CMK (cell line): ENCODE measurements at places on chromosomes 7 and 10.

DNA sequence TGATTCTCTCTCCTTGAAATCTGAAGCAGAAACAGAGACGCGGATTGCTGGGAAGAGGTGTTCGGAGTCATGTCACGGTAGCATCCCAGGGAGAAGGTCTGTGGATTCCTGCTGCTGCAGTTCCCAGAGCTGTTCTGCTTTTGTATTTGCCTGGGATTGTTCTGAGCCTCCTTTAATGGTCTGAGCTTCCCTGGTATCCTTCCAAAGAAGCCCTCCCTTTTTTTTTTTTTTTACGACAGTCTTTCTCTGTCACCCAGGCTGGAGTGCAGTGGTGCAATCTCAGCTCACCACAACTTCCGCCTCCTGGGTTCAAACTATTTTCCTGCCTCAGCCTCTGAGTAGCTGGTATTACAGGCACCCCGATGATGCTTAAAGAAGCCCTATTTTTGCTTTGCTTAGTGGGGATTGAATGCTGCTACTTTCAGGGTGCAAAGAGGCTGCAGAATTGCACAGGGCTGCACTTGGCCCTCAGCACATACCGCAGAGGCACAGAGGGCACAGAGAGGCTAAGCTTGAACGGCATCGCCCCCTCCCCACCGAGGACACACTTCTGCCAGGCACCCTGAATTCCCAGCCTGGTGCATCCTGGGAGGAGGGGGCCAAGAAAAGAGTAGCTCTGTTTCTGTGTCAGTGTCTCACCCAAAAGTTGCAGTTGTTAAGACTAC, 208.6 kb upstream of the GALNT17 start:
- DNase-seq, result no peak

- no peak for DNase-seq
These were observed 80.6 kb downstream of the SNX10 start for GRCh38 chr7:26372249-26372648.

DNA sequence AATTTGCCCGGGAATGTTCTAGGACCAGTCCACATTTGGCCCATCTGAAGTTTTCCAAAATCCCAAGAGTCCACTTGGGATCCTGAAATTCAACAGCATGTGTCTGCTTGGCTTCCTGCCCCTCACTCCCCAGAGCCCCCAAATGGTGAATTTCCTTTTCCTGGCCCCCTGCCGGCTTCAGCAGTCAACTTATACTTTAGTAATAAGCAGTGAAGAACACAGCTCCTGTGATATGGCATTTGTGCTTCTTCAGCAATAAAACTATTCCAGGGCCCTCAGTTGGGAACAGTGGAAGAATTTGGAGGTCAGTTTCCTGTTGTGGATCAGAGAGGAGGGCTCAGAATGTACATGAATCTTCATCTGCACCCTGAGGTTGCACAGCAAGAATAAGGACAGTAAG, 51.1 kb downstream of the PRF1 start:
- DNase-seq, result no peak

GRCh38 chr7:105622106-105622731, 40.9 kb upstream of the EFCAB10 start:
- DNase-seq, result no peak

- no peak for DNase-seq
These were observed 23.8 kb upstream of the PIK3AP1 start for GRCh38 chr10:96743988-96744585.

DNA sequence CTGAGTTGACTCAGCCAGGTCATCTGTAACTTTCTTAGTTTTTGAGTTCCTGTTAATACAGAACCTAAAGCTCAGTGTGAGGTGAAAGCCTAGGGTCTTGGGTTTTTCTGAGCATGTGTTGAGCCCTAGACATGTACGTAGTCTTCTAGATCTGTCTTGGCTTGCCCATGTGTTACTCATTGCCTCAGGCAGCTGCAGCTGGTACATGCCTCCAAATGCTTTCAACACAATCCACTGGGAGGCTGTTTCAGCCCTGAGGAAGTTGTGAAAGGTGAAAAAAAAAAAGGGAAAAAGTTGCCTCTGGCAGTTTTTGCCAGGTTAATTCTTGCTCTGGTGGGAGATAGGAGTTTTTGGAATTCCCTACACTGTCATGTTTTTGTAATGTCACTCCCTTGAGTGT, 134.6 kb downstream of the RNF216 start:
- DNase-seq, result no peak

DNA sequence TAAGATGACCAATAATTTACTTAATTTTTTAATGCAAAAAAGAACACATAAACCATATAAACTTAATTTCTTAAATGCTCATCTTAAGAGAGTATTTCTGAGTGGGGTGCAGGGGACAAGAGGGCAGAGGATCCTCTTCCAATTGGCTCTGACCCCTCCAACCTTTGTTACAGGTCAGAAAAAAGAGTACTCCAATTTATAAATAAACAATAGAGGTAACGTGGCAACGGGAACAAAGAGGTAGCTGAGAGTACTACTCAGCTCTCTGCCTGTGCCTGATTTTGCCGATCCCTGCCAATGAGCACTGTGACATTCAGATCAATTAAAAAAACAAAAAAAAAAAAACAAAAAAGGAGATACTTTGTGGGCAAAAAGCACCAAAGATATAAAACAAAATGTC, 307.9 kb downstream of the PARD3 start:
- no peak for DNase-seq

DNA sequence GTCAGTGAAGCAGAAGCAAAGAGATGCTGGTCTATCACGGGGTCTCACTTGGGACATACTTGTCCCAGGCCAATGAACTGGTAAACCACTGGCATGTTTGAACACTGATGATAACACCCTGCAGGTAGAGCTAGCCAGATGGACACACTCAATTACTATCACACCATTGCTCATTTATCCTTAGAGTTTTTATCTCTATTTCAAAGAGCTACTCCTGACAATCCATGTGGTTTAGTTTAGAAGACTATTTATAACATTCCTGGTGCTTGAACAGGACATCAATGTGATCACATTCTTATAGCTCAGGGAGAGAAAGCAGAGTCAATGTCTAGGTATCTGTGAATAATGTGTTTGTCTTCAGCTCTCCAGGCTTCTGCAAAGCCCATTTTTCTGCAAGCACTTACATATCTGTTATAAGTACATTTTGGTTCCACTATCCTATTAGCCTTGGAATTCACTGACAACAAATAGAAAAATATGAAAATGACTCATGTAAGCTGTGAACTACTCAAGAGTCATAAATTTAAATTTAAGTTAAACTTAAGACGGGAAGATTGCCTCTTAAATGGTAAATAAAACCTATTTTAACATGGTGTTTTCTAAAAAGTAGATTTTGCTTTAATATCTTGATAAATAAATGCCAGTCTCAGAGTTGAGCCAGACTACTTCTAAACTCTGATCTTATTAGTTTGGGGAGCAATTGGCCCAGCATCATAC, 106.7 kb upstream of the MBL2 start:
- no peak for DNase-seq

GRCh38 chr7:40041456-40041855, 91.4 kb downstream of the CDK13 start:
- no peak for DNase-seq

DNA sequence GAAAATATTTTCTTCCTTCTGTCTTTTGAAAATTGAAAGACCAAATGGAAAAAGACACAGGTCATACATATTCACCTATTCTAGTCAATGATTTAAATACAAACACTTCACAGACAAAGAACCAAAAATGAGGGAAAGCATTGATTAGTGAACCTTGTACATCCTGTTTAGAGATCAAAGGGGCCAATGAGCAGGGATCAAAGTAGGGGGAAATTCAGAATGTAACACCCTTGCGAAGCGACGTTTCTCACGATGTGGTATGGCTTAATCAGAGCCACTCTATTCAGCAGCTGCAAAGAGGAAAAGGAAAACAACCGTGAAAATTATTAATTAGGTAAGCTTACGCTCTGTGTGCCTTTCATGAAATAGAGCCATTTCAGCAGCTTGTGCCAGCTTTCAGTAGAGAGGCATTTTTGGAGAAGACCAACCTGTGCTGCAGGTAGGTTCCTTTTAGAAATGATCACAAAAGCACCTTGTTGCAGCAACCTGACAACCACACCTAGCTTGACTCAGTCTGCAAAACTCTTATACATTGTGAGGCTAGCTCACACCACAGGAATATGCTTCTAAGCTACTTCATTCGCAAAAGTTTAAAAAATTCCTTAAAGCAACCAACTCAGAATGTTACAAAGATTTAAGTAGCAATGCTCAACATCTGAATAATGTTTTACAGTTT, 78.0 kb downstream of the DKK1 start:
- no peak for DNase-seq

DNA sequence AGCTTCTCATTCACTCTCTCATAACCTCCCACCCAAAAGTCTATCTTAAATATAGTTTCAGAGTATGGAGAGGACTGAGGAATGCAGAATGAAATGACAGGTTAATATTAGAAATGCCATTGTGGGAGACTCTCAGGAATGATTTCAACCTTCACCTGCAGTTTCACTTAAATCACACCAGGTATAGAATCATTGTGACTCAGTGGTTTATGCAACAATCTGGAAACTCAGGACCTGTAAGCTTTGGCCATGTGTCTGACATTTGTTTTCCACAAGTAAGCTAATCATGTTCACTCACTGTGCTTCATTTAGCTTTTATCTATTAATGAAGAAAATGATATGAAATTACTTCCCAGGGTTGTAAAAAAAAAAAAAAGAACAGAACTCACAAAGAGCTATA, 8.7 kb upstream of the PTPN12 start:
- no peak for DNase-seq

DNA sequence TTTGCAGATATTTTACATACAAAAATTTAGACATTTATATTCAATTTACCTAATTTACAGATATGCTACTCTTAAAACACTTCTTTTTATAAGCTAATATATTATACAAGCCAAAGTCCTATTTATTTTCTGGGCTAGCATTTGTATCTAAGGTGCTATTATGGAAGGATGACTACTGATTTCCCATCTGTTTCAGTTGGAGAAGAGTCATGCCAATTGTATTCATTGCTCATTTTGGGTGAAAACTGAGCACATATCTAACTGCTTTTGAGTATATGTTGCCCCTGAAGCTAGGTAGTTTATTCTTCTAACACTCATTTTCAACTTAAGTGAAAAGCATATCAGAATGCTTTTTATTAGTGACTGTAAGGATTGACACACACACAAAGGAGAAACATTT, 172.9 kb downstream of the CDK14 start:
- no peak for DNase-seq

DNA sequence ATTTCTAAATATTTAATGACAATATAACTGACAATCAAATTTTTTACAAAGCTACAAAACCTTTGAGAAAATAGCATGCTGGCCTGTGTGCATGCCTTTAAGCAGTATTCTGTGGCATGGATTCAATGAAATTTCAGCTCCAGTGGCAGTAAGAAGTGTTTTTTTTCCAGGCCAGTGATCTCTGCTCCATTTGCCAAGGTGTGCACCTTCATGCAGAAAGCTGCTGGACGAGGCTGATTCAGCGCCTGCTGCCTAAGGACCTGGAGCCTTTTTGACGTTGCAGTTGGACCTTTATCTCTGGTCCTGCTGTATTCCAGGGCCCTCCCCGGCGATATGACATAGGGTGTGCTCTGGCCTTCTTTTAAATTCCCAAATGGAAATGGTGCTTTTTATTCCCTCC, 26.6 kb downstream of the VWC2 start:
- no peak for DNase-seq

- DNase-seq, result no peak
These were observed 9.4 kb downstream of the NXPH1 start for GRCh38 chr7:8442814-8443304.

GRCh38 chr7:92815412-92815811, 21.0 kb downstream of the CDK6 start:
- no peak for DNase-seq

GRCh38 chr10:110746254-110746826, 102.2 kb downstream of the RBM20 start:
- DNase-seq, result peak; percentile 8

DNA sequence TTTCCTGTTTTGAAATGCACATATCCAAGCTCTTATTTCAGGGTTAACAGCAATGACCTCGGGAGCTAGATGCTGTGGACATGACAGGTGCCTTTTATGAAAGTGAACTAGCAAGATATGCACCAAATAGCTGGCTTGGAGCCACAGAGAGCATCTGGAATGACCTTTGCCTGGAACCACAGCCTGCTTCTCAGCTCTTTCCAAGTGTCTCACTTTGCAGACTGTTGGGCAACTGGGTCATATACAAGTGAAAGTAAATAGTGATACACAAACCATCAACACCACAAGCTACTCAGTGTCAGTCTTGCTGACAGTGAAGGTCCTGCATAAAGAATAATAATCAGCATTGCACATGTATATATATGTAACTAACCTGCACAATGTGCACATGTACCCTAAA, 183.5 kb downstream of the RNF133 start:
- no peak for DNase-seq

- DNase-seq, result no peak
These were observed 101.6 kb downstream of the HECTD2 start for GRCh38 chr10:91511549-91512330.

DNA sequence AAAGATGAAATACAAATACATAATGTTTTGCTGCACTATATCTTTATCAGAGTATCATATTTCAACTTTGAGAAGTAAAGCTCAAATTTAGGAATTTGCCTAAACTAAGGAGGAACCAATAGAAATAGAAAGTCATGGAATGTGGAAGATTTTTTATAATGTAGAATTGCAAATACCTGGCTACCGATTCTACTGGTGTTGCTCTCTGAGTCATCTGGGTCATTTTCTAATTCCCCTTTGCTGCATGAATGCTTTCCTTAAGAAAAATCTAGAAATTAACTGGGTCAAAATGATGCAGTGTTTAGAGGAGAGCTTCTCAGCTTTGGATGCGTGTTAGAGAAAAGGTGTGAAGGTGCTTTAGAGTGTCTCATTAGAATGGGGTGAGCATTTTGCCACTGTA, 568.9 kb upstream of the ANKRD30A start:
- no peak for DNase-seq

DNA sequence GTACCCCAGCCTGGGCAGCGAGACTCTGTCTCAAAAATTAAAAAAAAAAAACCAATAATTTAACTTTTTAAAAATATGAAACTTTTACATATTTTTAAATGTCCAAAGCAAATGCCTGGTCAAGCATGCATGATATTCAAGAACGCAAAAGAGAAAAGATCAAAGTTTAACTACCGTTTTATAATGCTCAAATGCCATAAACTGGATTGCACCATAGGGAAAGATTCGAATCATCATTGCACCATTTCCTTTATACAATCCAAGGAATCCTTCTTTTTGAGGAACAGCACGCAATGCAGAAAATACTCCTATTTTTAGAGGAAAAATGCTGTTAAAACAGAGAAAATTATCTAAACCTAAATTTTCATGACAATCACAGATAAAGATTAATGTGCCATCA, 20.9 kb downstream of the SLC25A16 start:
- DNase-seq, result no peak

DNA sequence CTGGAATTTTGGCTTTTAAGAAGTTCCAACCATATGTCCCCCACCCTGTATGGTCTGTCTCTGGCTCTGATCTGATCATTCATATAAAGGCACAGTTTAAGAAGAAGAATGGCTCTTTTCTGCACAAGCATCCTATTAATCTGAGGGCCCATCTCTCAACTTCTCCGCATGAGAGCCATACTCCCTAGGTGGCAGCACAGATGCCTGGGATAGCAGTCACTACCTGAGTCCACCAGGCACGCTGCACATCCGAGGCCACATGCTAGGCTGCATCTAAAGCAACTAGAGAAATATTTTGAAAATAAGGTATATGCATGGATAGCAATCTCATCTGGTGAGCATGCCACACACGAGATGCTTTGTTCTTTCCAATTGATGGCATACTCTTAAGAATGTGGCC, 565.5 kb downstream of the PARD3 start:
- no peak for DNase-seq

- DNase-seq, result no peak
These were observed 129.3 kb downstream of the PKD1L1 start for GRCh38 chr7:47818796-47819606.
